ENCODE measurements at places on chromosomes 7 and 10. TPM values are rescaled to one million over a fixed set of nuclear protein-coding genes. Genes with fewer than 3 reads are reported as not detected.
A peak's percentile ranks its signal among the peaks of the same experiment; 100 is the strongest.

Gene SLC39A12
- not detected for total RNA-seq

DNA sequence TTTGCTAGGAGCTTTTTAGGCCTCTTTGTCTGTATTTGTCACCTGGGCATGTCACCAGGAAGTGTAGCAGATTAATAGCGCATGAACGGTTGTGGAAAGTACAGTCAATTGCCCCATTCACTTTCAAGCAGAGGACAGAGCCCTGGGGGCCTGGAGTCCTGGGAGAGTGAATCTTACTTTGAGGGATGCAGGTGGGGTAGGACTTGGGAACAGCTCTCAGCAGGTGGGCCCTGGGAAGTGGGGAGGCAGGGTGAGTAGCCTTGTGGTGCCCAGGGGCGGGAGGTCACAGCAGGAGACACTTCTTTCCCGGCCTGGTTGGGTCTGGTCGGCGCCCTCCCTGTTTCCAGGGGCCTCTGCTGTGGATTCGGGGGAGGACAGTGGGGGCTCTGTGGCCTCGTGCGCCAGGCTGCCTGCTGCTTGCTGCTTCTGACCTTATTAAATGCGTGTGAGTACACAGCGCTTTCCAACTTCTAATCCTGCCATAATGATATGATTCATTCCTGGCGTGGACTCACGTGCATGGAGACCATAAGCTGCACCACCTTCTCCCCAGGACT, 51.6 kb upstream of the AQP1 start:
- no peak overlapping the region for H3K27ac ChIP-seq
- H3K27me3 ChIP-seq, result no peaks in the 10 kb centered on the region
- H3K4me1 ChIP-seq, result peaks cover 18% of the 10 kb centered on the region
- no peak for DNase-seq

Gene KCP
- total RNA-seq, result 0.81 TPM

- H3K36me3 ChIP-seq, result no peaks in the 10 kb centered on the region
- no peak overlapping the region for H3K27ac ChIP-seq
- H3K4me1 ChIP-seq, result peaks cover 12% of the 10 kb centered on the region
- no peak overlapping the region for H3K4me3 ChIP-seq
- no peaks in the 10 kb centered on the region for H3K27me3 ChIP-seq
Measured at GRCh38 chr7:103134836-103135554, 13.9 kb downstream of the NAPEPLD start.

- no peak overlapping the region for H3K27ac ChIP-seq
- H3K4me1 ChIP-seq, result no peaks in the 10 kb centered on the region
- DNase-seq, result no peak
Measured at GRCh38 chr7:641269-641671, 85.2 kb upstream of the DNAAF5 start.

Gene CROT
- total RNA-seq, result 11.3 TPM

GRCh38 chr7:81165070-81165469, 246.2 kb upstream of the SEMA3C start:
- no peak overlapping the region for H3K4me3 ChIP-seq
- no peaks in the 10 kb centered on the region for H3K4me1 ChIP-seq
- no peaks in the 10 kb centered on the region for H3K36me3 ChIP-seq
- no peak for DNase-seq

DNA sequence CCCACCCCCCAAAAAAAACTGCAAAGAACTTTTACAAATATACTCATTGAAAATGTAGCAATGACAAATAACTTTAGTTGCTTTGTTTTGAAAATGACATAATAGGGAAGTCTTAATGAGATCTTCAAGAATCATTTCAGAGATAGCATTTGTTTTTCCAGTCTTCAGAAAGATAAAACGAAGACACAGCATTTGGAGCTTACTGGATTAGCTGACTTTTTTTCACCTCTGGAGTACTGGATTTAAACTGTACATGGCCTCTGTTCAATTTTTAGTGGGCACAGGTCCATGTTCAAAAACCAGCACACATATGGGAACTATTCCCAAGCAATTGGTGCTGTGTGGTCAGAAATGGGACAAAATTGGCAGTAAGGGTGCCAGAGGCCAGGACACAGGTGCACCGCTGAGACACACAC, 3.9 kb downstream of the RAB11FIP2 start:
- no peak overlapping the region for H3K27ac ChIP-seq
- no peak for DNase-seq
- no peaks in the 10 kb centered on the region for H3K36me3 ChIP-seq
- peaks cover 64% of the 10 kb centered on the region for H3K4me1 ChIP-seq

Gene CLDN12
- 24.1 TPM for total RNA-seq

- no peaks in the 10 kb centered on the region for H3K27me3 ChIP-seq
- no peak for DNase-seq
- no peaks in the 10 kb centered on the region for H3K4me1 ChIP-seq
Measured at GRCh38 chr10:23469596-23470237, 30.8 kb downstream of the OTUD1 start.

Gene HUS1
- total RNA-seq, result 80.6 TPM

DNA sequence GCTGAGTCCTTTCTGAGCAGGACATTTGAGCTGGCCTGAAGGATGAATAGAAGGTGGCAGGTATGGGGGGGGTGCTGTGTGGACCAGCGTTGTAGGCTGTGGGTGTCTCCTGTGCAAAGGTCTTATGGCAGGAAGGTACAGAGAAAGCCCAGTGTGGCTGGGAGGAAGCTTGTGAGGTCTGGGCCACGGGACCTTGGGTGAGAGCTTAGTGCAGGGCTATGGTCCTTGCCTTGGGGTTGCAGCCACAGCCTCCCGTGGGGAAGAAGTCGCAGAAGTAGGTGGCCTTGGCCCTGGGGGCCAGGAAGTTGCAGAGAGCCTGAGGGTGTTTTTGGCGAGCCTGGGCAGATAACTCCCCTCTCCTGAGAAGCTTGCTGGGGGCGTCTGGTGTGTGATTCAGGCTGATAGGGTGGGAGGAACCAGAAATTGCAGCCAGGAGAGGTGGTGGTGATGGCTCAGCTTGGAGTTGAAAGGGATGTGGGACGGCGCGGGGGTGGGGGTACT, 172.0 kb upstream of the TNRC18 start:
- H3K36me3 ChIP-seq, result no peaks in the 10 kb centered on the region
- peak; percentile 26 for DNase-seq

- H3K4me1 ChIP-seq, result peaks cover 11% of the 10 kb centered on the region
- H3K4me3 ChIP-seq, result peak overlapping the region; percentile 71
- no peak for DNase-seq
- H3K36me3 ChIP-seq, result no peaks in the 10 kb centered on the region
- H3K27ac ChIP-seq, result no peak overlapping the region
Measured at GRCh38 chr10:86365346-86366032, 1.1 kb downstream of the GRID1 start.

GRCh38 chr10:90930971-90931871, 10.3 kb upstream of the ANKRD1 start:
- peaks cover 44% of the 10 kb centered on the region for H3K4me1 ChIP-seq
- H3K27me3 ChIP-seq, result no peaks in the 10 kb centered on the region
- H3K36me3 ChIP-seq, result no peaks in the 10 kb centered on the region
- peak overlapping the region; percentile 82 for H3K27ac ChIP-seq
